Liver (tissue), 10 donors: ENCODE measurements at places on chromosomes 2 and 18. TPM values are rescaled to one million over a fixed set of nuclear protein-coding genes. Genes with fewer than 3 reads are reported as not detected.

The GALR1 gene
- total RNA-seq: not detected

The SEMA4C gene
- 23.2 TPM for total RNA-seq

The RTP5 gene
- total RNA-seq: not detected

The RBM44 gene
- 0.09 TPM for total RNA-seq

The SAG gene
- not detected for total RNA-seq

The LHCGR gene
- not detected for total RNA-seq

The GPAT2 gene
- 0.33 TPM for total RNA-seq

The SKOR2 gene
- not detected for total RNA-seq

The CERKL gene
- total RNA-seq: 0.79 TPM

The SULT1C4 gene
- total RNA-seq: 1.6 TPM

- DNase-seq: no peak
- H3K27ac ChIP-seq: no peak overlapping the region
- no peaks in the 10 kb centered on the region for H3K36me3 ChIP-seq
- no peaks in the 10 kb centered on the region for H3K27me3 ChIP-seq
- H3K4me3 ChIP-seq: no peak overlapping the region
These were observed 18.2 kb downstream of the RPL37A start for GRCh38 chr2:216516730-216517350.

GRCh38 chr2:5988120-5988519 lies 295.9 kb downstream of the SOX11 start:
- no peaks in the 10 kb centered on the region for H3K27me3 ChIP-seq
- no peak for DNase-seq
- no peak overlapping the region for H3K27ac ChIP-seq
- no peaks in the 10 kb centered on the region for H3K4me1 ChIP-seq
- H3K4me3 ChIP-seq: no peak overlapping the region

GRCh38 chr2:1586923-1587840 lies 157.1 kb downstream of the PXDN start:
- H3K27me3 ChIP-seq: no peaks in the 10 kb centered on the region
- H3K27ac ChIP-seq: no peak overlapping the region
- no peaks in the 10 kb centered on the region for H3K4me1 ChIP-seq
- no peaks in the 10 kb centered on the region for H3K36me3 ChIP-seq
- DNase-seq: no peak
- no peak overlapping the region for H3K4me3 ChIP-seq

GRCh38 chr2:96618596-96619283 lies 19.4 kb downstream of the KANSL3 start:
- no peak for DNase-seq
- no peak overlapping the region for H3K4me3 ChIP-seq
- peak overlapping the region; percentile 49 for H3K27ac ChIP-seq
- H3K36me3 ChIP-seq: peaks cover 3% of the 10 kb centered on the region
- peaks cover 15% of the 10 kb centered on the region for H3K4me1 ChIP-seq
- no peaks in the 10 kb centered on the region for H3K27me3 ChIP-seq

DNA sequence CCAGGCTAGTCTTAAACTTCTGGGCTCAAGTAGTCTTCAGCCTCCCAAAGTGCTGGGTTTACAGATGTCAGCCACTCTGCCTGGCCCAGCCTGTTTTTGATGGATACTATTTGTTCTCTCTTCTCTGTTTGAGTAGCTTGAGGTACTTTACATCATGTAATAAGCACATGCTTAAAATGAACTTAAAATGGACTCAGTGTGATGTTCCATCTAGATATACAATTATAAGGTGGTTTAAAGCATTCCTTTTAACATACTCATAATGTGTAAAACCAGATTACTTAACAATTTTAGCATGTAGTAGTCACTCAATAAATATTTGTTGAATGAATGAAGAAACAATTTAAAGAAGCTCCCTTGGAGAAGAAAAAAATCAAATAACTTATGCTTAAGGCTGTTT lies 9.6 kb downstream of the PTPRM start:
- H3K4me1 ChIP-seq: no peaks in the 10 kb centered on the region
- H3K4me3 ChIP-seq: no peak overlapping the region
- H3K27me3 ChIP-seq: no peaks in the 10 kb centered on the region
- no peak overlapping the region for H3K27ac ChIP-seq
- DNase-seq: no peak
- H3K36me3 ChIP-seq: no peaks in the 10 kb centered on the region

GRCh38 chr2:38108907-38109731 lies 33.2 kb upstream of the CYP1B1 start:
- peak overlapping the region; percentile 25 for H3K4me3 ChIP-seq
- no peaks in the 10 kb centered on the region for H3K27me3 ChIP-seq
- DNase-seq: no peak
- peaks cover 12% of the 10 kb centered on the region for H3K4me1 ChIP-seq
- no peaks in the 10 kb centered on the region for H3K36me3 ChIP-seq

GRCh38 chr18:5503740-5504139 lies 40.1 kb downstream of the EPB41L3 start:
- H3K27me3 ChIP-seq: peaks cover 3% of the 10 kb centered on the region
- no peak overlapping the region for H3K4me3 ChIP-seq
- no peak overlapping the region for H3K27ac ChIP-seq
- no peaks in the 10 kb centered on the region for H3K36me3 ChIP-seq

- H3K27ac ChIP-seq: no peak overlapping the region
- no peaks in the 10 kb centered on the region for H3K4me1 ChIP-seq
- H3K36me3 ChIP-seq: no peaks in the 10 kb centered on the region
- no peak overlapping the region for H3K4me3 ChIP-seq
- DNase-seq: no peak
These were observed 240.7 kb upstream of the FAM98A start for GRCh38 chr2:33839791-33840190.

DNA sequence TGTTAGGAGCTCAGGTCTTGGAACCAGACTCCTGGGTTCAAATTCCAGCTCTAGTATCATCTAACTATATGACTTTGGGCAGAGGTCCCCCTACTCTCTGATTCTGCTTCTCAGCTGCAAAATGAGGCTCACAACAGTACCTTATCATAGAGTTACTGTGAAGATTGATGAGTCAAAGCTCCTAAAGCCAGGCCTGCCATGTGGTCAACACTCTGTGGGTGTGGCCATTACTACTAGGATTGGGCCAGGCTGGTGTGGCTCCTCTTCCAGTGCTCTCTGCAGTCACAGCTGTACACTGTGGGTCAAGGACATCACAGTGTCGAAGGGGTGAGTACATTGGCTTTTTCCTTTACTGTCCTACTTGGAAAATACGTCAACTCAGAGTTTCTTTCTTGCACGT lies 22.6 kb downstream of the CAPN13 start:
- no peaks in the 10 kb centered on the region for H3K36me3 ChIP-seq
- DNase-seq: peak; percentile 10
- H3K4me1 ChIP-seq: no peaks in the 10 kb centered on the region

- no peak for DNase-seq
- H3K27me3 ChIP-seq: no peaks in the 10 kb centered on the region
- no peaks in the 10 kb centered on the region for H3K4me1 ChIP-seq
- H3K27ac ChIP-seq: no peak overlapping the region
- H3K36me3 ChIP-seq: no peaks in the 10 kb centered on the region
These were observed 1309.8 kb upstream of the NRXN1 start for GRCh38 chr2:52341732-52342131.

GRCh38 chr2:223929571-223930102 lies 15.5 kb downstream of the WDFY1 start:
- peaks cover 34% of the 10 kb centered on the region for H3K4me1 ChIP-seq
- peak overlapping the region; percentile 78 for H3K27ac ChIP-seq
- H3K27me3 ChIP-seq: no peaks in the 10 kb centered on the region
- H3K36me3 ChIP-seq: no peaks in the 10 kb centered on the region
- DNase-seq: no peak
- no peak overlapping the region for H3K4me3 ChIP-seq

DNA sequence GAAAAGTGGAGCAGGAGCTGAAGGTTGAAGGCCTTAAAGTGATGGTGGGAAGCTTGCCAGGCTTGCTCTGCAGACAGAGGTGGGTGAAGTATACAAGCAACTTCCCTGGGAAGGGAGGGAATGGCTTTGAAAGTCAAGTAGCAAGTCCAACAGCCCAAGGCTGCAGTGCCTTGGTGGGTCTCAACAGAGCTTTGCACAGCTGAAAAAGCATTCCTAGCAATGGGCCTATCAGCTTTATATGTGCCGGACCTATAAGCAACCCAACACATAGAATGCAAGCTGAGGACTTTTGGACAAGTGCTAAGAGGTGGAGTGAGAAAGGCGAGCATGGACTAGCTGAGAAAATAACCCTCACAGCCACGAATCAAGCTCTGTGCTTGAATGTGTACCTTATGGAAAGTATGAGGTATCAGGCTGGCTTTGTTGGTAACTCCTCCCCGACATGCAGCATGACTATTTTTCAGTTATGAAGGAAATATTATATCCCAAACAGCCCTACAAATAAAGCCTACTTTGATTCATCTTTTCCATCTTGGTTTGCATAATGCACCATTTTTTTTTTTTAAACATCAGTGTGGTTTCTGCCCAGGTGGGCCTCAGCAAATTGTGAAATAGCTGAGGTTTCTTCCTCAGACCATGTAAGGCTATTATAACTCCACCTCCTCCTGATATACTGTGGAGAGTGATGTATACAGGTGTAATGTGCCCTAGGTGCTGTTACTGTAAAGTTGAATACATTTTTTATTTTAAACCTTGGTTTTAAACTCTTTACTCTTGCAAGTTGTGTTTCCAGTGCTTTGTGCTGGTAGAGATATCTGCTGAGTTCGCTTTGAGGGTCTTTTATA lies 241.4 kb upstream of the CXCR4 start:
- H3K36me3 ChIP-seq: no peaks in the 10 kb centered on the region
- no peaks in the 10 kb centered on the region for H3K27me3 ChIP-seq
- no peak for DNase-seq
- H3K27ac ChIP-seq: no peak overlapping the region

- no peaks in the 10 kb centered on the region for H3K36me3 ChIP-seq
- no peak for DNase-seq
- no peak overlapping the region for H3K4me3 ChIP-seq
- H3K4me1 ChIP-seq: no peaks in the 10 kb centered on the region
- no peaks in the 10 kb centered on the region for H3K27me3 ChIP-seq
- H3K27ac ChIP-seq: no peak overlapping the region
These were observed 677.0 kb downstream of the NYAP2 start for GRCh38 chr2:226076529-226076928.

DNA sequence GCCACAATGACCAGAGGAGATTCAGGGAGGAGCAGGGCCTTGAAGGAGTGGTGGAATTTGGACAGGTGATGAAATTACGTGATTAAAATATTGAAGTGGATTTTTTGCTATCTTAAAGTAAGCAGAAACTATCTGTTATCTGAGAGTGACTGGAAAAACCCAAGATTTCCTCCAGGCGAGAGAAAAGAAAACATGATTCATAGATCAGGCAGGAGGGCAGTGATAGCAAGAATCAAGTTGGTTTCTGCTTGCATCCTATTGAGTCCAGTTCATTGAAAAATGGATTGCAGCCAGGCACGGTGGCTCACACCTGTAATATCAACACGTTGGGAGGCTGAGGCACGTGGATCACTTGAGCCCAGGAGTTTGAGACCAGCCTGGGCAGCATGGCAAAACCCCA lies 127.8 kb downstream of the NXPH2 start:
- no peak for DNase-seq
- no peaks in the 10 kb centered on the region for H3K27me3 ChIP-seq
- no peaks in the 10 kb centered on the region for H3K4me1 ChIP-seq
- no peaks in the 10 kb centered on the region for H3K36me3 ChIP-seq
- no peak overlapping the region for H3K4me3 ChIP-seq

DNA sequence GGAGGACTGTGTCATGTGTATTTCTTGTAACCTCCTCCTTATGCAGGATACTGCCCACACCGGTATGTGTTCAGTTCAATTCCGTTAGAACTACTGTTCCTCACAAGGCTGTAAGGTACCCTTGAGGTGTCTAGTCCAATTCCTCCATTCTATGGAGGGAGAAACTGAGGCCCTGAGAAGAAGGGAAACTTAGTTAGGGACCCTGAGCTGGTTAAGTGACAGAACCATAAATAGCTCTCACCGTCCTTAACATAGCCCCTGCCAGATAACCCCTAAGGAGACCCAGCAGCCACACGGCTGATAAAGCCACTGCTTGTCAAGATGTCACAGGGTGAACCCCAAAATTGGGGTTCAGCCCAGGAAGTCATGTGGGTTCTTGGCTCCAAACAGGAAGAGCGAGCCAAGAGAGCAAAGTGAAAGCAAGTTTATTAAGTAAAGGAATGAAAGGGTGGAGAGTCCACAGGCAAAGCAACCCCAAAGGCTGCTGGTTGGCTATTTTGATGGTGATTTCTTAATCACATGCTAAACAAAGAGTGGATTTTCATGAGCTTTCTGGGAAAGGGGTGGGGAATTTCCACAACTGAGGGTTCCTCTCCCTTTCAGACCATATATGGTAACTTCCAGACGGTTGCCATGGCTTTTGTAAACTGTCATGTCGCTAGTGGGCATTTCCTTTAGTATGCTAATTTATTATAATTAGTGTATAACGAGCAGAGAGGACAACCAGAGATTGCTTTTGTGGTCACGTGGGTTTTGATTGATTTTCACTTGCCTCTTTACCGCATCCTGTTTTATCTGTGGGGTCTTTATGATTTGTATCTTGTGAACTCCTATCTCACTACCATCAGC lies 83.4 kb upstream of the RTN4 start:
- peak overlapping the region; percentile 96 for H3K27ac ChIP-seq
- DNase-seq: no peak
- no peaks in the 10 kb centered on the region for H3K36me3 ChIP-seq
- no peaks in the 10 kb centered on the region for H3K27me3 ChIP-seq
- peak overlapping the region; percentile 63 for H3K4me3 ChIP-seq

GRCh38 chr2:17445744-17446143 lies 72.5 kb downstream of the RAD51AP2 start:
- H3K27ac ChIP-seq: no peak overlapping the region

DNA sequence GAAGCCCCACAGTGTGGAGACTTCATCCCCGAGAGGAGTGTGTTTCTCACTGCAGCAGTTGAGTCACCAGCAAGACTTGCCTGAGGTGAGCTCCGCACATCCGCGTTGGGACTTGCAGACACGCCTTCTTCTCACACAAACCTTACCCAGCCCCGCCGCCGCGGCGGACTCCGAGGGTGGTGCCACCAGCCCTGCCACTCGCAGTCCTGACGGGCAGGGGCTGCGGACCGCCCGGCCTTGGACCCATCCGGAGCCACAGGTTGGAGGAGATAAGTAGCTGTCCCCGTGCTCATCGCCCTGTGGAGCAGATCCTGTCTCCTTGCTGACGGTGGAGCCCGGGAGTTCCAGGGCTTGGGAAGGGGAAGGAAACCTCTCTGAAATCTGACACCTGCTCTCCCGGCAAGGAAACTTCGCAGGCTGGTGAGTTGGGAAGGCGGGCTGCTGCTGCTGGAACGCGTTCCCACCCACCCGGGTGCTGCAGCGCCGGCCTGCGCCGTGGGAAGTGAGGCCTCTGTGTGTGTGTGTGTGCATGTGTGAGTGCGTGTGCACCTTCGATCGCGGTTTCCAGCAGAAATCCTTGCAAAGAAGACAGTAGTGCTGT lies at the start of gene RAB27B:
RAB27B (plus strand) TSS at position 197 of the 601 bp plus-strand sequence. CDS start 49,109 bp downstream, outside the sequence.
- no peak within 1 kb of the TSS for H3K27ac ChIP-seq
- peak; percentile 52 for DNase-seq
- peaks cover 13% of the 10 kb centered on the region for H3K4me1 ChIP-seq

- no peak overlapping the region for H3K27ac ChIP-seq
- no peak for DNase-seq
- H3K27me3 ChIP-seq: no peaks in the 10 kb centered on the region
- H3K36me3 ChIP-seq: no peaks in the 10 kb centered on the region
These were observed 464.1 kb downstream of the TNS1 start for GRCh38 chr2:217538719-217539118.
